Activated naive CD4-positive, alpha-beta T cell (primary cell): ENCODE measurements at places on chromosomes 2 and 18.

DNA sequence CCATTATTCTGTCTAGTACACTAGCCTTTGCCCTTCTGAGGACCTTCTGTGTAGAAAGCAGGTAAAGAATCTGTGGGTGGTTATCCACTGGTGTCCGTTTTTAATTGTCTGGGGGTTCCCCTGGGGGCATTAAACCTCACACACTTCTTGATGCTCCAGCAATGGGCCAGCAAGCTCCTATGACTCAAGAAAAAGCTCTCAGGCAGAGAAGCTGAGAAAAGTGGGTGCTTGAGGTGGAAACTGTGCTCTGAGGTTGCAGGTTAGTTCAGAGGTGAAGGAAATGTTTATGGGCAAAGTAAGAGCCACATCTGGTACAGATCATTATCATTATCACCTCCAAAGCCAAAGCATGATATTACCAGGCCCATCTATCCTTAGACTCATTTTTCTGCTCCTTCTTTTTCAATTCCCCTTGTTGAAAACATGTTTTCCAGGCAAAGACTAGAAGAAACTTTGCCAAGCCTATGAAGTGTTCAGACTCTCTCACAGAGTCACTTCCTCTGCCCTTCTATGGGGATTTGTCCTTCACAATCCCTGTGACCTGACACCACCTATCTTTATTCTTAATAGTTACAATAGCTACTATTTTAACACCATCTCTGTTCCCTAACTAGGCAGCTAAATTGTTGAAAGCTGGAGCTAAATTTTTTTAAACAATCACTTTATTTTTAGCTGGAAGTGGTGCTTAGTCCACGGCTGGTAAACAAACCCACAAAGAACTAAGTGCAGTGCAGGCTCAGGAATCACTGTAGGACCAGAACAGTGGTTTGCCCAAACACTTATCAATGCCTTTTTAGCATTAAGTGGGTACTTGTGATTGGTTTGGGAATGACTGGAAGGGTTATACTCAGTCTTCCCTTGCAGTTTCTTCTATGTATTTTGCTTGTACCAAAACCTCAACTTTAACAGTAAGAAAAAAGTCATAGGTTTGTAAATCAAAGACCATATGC lies 512.8 kb upstream of the POU3F3 start:
- no peak for DNase-seq

GRCh38 chr2:223998948-223999347 lies 40.1 kb downstream of the SERPINE2 start:
- no peak for DNase-seq

DNA sequence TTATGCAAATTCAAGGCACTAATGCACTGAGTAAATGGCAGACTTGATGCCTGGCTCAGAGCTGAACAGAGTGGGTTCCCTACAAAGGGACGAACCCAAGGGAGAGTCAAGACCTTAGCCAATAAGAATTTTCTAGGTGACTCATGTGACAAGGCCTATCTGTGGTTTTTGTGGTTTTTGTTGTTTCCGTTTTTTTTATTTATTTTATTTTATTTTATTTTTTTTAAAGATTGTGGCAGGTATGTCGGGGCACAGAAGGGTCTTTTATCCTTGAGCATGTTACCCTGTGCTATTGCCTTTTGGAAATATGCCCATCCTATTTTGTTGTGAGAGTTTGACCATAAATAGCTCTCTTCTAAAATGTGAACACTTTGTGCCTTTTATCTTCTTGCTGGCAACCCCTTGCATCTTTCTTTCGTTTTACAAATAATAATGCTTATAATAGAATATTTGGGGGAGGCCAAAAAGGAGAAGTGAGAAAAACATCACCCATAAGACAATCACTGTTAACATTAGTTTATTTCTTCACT lies 113.4 kb upstream of the AQP4 start:
- no peak for DNase-seq

DNA sequence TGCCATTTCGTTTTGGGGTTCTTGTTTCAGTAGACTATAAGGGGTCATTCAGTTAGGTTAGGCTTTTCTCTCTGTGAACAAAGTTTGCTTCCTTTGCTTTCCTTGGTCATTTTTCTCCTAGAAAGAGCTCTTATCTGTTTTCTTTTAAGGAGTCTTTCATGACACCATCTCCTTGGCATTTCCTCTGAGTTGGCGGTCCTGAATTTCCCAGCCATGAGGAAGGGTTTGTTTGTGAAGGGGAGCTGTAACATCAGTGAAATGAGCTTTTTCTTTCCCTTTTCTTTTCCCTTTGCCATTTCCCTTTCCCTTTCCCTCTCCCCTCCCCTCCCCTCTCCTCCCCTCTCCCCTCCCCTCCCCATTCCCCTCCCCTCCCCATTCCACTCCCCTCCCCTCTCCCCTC lies 61.7 kb downstream of the MAP4K4 start:
- no peak for DNase-seq

DNA sequence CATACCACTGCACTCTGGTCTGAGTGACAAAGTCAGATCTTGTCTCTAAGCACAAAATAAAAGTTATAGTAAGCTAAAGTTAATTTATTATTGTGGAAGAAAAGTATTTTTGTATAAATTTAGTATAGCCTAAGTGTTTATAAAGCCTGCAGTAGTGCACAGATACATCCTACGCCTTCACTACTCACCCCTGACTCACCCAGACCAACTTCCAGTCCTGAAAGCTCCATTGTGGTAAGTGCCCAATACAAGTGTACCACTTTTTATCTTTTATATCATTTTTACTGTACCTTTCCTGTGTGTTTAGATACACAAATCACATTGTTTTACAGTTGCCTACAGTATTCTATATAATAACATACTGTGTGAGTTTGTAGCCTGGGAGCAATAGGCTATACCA lies 57.5 kb downstream of the UBE2E3 start:
- DNase-seq = no peak

DNA sequence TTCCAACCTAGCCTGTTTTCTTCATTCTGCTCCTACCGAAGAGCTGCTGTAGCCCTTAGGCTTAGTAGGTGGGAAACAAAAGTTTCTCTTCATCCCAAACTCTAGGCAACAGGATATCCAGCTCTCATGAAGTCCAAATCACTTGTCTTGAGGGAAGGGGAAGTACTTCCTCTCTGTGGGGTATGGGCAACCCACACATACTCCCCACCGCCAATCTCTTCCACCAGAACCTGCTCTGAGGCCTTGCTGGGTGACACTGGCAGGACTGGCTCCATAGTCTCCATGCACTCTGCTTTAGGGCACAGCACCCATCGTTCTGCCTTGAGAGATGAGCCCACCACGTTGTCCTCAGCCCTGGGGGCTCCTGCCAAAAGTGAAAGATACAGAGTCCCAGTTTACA lies 173.0 kb downstream of the NCK2 start:
- DNase-seq = no peak

- no peak for DNase-seq
Observed at GRCh38 chr2:134590679-134591078, 128.1 kb downstream of the TMEM163 start.

- DNase-seq = no peak
Observed at GRCh38 chr2:104945866-104946265, 92.0 kb downstream of the POU3F3 start.

DNA sequence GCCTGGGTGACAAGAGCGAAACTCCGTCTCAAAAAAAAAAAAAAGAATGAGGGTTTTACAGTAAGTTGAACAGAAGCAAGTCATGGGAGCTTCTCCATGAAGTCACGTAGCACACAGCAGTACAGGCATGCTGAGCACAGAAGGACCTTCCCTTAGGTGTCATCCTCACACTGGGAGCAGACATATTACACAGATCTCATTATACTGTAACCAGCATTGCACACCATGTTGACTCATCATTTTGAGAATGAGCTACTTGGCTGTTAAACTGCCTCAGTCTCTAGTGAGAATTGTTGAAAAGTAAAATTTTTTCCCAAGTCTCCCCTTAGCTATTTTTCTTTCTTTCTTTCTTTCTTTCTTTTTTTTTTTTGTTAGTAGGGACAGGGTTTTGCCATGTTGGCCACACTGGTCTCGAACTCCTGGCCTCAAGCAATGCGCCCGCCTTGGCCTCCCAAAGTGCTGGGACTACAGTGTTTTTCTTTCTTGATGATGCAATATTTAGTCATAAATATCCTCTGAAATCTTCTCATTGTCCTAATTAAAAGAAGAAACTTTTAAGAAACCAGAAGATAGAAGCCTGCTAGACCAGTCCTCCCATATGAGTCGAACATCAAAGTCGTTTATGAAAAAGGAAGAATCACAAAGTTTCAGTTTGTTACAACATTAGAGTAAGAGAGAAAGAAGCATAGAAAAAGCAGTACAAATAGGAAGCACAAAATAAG lies 37.9 kb upstream of the PPP1CB start:
- no peak for DNase-seq

GRCh38 chr2:216680951-216681629 lies 14.3 kb downstream of the IGFBP5 start:
- DNase-seq = no peak

DNA sequence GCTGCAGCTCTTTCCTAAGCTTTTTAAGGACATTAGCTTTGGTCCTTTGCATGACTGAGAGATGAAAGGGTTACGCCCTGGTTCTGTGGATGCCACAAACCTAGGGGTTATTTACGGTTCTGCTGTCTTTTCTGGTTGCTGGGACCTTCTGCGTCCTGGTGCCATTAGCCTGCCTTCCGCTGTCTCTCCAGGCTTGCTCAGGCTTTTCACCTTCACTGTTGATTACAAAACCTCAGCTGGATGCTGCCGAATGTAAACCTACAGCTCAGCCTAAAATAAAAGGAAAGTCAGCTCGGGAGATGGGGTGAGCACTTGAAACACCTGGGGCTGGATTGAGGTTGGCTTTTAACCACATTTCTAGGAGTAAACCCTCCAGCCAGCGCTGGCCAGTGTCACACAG lies 130.9 kb upstream of the ARHGAP28 start:
- no peak for DNase-seq

- no peak for DNase-seq
Observed at GRCh38 chr2:219010162-219010756, 17.0 kb upstream of the CRYBA2 start.

DNA sequence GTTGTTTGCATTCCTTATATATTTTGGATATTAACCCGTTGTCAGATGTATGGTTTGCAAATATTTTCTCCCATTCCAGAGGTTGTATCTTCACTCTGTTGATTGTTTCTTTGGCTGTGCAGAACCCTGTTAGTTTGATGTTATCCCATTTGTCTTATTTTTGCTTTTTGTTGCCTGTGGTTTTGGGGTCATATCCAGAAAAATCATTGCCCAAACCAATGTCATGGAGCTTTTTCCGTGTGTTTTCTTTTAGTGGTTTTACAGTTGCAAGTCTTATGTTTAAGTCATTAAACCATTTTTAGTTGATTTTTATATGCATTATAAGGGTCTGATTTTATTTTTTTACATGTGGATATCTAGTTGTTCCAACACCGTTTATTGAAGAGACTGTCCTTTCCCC lies 35.8 kb downstream of the PPIG start:
- no peak for DNase-seq

DNA sequence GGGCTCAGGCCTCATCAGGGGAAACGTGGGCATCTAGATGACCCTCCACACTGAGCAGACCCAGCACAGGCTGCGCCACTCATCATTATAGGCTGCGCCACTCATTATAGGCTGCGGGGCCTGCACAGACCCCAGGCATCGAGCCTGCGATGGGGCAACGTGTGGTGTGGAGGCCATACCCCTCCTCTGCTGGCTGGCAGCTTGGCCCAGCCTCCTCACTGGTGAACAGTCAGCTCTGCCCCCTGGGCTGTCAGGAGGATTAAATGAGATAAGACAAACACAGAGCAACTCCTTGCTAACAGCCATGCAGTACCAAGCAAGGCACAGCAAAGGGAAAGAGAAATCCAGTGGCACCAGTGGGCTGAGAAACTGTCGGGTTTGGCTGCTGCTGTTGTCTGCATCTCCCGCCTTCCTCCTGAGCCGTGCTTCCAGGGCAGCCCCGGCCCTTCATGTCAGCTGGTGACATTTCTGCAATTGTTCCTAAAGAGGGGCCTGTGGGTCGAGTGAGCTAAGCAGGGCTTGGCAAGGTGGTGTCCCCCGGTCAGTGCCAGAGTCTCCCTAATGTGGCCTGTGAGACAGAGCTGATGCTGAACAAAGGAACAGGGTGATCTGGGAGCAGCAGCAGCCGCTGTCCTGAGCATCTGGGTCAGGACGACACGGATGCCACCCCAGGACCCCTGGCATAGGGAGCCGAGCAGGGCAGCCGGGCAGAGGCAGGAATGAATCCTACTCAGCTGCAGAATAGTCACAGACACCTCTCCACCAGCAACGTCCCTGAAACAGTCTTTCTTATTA lies 48.7 kb downstream of the RRM2 start:
- no peak for DNase-seq

DNA sequence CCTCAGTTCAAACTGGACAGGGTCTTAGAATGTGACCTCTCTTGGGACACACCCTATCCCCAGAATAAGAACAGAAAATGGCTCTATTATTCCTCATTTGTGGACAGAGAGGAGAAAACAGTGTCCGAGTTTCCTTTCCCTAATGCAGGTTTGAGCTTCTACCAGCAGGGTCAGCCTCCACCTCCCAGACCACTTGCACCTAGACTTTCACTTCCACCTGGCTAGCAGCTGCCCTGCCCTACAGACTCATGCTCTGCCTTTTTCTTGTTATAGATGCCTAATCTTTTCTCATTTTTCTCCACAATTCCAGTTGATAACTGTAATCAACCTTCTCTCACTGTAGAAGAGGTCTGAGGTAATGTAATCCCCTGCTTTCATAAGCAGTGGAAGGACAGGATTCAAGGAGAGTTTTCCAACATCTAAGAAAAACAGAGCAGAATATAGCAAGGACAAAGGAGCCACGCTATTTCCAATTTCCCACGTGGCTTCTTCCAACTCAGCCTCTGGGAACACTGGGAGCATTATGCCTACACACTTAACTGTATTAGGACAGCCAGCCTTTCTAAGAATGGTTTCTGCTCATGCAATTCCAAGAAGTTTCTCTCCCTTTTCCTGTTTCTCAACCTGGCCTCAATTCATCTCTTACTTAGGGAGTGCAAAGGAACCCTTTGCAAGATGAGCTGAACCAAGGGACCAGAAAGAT lies 239.8 kb downstream of the BCL11A start:
- no peak for DNase-seq

GRCh38 chr2:97691166-97691565 lies 21.7 kb downstream of the C2orf92 start:
- DNase-seq = no peak

DNA sequence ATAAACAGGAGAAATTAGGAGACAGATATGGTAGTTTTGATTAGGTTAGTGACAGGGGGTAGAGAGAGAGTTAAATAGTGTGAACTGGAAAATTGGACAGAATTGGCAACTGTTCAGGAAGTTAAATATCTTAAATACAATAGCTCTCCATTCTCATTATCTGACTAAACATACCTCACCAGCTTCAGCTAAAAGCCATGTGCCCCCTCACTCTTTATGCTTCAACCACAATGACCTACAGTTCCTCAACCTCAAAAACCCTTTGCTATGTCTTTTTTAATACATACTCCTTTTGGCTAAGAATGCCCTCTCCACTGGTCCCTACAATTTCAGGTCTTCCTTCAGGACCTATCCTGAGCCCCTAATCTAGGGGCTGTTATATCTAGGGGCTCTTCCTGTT lies 740.2 kb upstream of the ZEB2 start:
- DNase-seq = no peak
